ENCODE measurements at places on chromosomes 6 and 20. TPM values are rescaled to one million over a fixed set of nuclear protein-coding genes. Genes with fewer than 3 reads are reported as not detected.
A peak's percentile ranks its signal among the peaks of the same experiment; 100 is the strongest.

Gene OLIG3
- not detected for polyA plus RNA-seq

Gene TREM2
- polyA plus RNA-seq = not detected

DNA sequence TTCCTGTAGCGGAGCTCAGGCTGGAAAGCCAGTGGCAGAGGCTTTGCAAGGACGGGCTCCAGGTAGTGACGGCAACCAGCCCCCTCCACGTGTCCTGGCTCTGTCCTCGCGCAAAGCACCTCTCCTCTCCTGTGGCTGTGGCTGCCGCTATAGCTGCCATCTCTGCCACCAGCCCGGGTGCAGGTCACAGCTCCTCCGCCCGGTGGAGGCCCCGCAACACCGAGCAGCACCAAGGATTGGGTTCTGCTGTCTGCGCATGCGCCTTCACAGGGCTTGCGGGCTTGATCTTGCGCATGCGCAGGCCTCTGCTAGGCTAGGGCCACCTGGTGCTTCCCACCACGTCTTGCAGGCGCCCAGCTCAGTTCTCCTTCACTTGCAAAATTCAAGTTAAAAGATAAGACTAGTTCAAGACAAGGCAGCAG lies 625.4 kb downstream of the QKI start:
- peak; percentile 58 for DNase-seq
- no peaks in the 10 kb centered on the region for H3K36me3 ChIP-seq
- H3K4me1 ChIP-seq = no peaks in the 10 kb centered on the region
- no peak overlapping the region for H3K4me3 ChIP-seq
- H3K27me3 ChIP-seq = no peaks in the 10 kb centered on the region

DNA sequence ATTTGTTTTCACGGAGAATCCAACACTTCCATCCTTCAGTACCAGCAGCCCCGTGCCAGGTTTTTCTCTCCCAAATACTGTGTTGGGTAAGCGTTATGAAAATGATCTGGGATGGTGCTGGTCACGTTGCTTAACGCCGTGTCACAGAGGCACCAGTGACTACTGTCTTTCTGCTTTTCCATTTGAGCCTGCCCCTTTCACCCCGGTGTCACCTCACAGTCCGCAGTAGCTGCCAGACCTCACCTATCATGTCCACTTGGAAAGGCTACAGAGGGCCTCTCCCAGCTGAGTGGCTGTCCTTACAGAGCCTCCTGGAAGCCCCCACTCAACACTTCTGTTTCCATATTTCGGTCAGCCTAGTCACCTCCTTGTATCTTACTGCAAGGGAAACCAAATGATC lies 176.5 kb upstream of the ARID1B start:
- DNase-seq = no peak
- H3K4me3 ChIP-seq = no peak overlapping the region
- no peaks in the 10 kb centered on the region for H3K4me1 ChIP-seq
- H3K27ac ChIP-seq = no peak overlapping the region
- no peaks in the 10 kb centered on the region for H3K36me3 ChIP-seq

DNA sequence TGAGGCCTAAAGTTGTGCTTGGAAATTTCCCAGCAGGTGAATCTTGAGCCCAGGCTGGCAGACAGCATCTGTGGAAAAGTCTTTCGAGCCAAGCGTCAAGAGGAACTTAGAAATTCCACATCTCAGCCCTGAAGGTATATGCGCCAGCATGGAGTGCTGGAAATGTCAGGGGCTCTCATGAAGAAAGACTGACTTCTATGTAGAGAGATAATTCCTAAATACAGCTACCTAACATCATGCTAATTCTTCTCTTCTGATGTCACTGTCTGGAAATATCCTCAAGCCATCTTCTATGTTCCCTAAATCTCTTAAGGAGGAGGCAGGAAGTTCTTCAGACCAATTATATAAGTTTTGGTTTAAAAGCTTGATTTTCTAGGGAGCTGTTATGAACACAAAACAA lies 492.4 kb upstream of the MARCKS start:
- no peak overlapping the region for H3K27ac ChIP-seq
- H3K27me3 ChIP-seq = no peaks in the 10 kb centered on the region
- no peak for DNase-seq
- H3K4me3 ChIP-seq = no peak overlapping the region

DNA sequence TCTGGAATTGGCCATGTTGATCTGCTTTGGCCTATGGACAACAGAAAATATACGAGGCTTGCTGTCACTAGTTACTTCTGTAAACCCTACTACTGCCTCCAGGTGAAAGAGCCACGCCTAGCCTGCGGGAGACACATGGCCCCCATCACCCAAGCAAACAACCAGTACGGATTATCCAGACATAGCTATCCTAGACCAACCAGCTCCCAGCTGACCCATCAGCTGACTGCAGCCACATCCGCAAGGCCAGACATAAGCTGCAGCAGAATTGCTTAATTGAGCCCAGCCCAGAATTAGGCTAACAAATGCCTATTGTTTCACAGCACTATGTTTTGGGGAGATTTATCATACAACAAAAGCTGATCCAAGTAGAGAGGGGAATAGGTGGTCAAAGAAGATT lies 13.5 kb downstream of the REV3L start:
- no peak for DNase-seq
- no peak overlapping the region for H3K4me3 ChIP-seq
- H3K27me3 ChIP-seq = no peaks in the 10 kb centered on the region
- no peak overlapping the region for H3K27ac ChIP-seq

GRCh38 chr6:108927927-108928326 lies 79.7 kb downstream of the ARMC2 start:
- H3K4me3 ChIP-seq = no peak overlapping the region
- H3K36me3 ChIP-seq = no peaks in the 10 kb centered on the region

- no peaks in the 10 kb centered on the region for H3K36me3 ChIP-seq
- H3K4me1 ChIP-seq = no peaks in the 10 kb centered on the region
- H3K27ac ChIP-seq = no peak overlapping the region
- H3K27me3 ChIP-seq = no peaks in the 10 kb centered on the region
- no peak overlapping the region for H3K4me3 ChIP-seq
Observed at GRCh38 chr6:108421366-108421765, 126.5 kb downstream of the AFG1L start.

Measured in endothelial cell of umbilical vein (primary cell).